ENCODE measurements at places on chromosomes 4 and X. TPM values are rescaled to one million over a fixed set of nuclear protein-coding genes. Genes with fewer than 3 reads are reported as not detected.
A peak's percentile ranks its signal among the peaks of the same experiment; 100 is the strongest.

GRCh38 chr4:40897557-40898203 is 147.9 kb downstream of the NSUN7 start:
- peak; percentile 17 for DNase-seq

- DNase-seq: no peak
Measured at GRCh38 chrX:112867570-112867969, 26.9 kb upstream of the AMOT start.

- DNase-seq: no peak
Measured at GRCh38 chrX:64805683-64806082, 170.6 kb downstream of the ZC4H2 start.

The MGARP gene
- total RNA-seq: not detected

DNA sequence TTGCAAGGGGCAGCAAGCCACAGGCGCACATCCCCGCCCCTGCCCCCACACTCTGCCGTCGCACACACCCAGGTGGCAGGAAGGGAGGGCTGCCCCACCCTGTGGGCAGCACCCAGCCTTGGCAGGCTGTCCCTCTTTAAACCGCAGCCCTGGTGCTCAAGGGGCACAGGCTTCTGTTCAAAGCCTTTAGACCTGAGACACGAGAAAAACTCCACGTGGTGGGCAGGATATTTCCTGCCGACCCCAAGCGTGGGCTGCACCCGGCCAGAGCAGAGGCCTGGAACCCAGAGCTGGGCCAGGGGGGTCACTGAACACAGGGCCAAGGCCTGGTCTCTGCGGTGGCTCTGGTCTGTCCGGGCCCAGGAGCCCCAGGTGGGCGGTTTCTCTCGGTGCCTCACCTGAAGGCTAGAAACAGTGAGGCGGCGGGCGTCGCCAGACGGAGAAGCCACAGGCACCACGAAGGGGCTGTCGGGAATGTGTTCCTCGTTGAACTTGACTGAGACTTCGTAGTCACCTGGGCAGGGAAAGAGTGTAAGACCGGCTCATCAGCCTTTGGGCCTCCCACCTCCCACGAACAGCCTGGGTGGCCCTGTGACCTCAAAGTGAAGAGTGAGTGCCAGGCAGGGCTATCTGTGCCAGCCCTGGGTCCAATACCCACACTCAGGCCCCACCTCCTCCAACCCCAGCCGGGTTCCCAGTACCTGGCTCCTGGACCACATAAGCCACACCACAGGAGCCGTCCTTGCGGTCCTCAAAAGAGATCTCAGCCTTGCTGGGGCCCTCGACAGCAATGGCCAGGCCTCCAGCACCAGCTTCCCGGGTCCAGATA is 23.0 kb downstream of the FLNA start:
- peak; percentile 32 for DNase-seq

- DNase-seq: no peak
Measured at GRCh38 chrX:23822841-23823240, 39.9 kb downstream of the SAT1 start.

DNA sequence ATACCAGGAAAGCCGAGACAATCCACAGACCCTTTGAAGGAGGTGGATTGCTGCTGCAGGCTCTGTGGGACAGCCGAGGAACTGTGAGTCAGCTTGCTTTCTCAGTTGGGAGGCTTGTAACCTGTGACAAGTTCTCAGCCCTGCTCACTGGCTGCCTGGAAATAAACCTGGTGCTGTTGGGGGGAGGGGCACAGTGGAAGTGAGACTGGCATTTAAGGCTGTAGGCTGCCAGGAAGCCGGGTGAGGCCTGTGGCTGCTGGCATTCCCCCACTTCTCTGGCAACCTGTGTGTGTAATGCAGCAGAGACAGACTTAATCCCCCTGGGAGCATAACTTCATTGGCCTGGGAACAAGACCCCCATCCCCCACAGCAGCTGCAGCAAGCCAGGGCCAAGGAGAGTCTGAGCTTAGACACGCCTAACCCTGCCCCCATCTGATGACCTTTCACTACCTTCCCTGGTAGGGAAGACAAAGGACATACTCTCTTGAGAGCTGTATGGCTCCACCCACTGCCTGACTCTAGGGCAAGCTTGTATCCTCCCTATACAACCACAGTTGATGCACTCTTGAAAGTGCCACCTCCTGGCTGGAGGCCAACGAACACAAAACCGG is 64.1 kb downstream of the ALPK1 start:
- DNase-seq: no peak

The PWWP3B gene
- total RNA-seq: not detected

DNA sequence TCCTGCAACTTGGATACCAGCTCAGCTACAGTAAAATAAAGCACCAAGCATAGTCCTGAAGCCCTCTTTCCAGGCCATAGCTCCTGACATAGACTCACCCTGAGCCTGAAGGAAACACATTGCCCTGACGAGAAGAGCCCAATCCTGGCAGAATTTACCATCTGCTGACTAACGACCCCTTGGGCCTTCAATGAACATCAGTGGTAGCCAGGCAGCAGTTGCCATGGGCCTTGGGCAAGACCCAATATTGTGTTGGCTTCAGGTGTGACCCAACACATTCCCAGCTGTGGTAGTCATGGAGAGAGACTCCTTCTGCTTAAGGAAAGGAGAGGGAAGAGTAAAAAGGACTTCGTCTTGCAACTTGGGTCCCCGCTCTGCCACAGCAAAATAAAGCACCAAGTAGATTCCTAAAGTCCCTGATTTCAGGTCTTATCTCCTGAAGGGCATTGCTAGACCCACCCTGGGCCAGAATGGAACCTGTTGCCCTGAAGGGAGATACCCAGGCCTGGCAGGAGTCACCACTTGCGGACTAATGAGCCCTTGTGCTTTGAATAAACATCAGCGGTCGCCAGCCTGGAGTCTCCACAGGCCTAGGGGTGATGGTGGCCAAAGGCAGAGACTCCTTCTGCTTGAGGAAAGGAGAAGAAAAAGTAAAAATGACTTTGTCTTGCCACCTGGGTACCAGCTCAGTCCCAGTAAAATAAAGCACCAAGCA is 902.6 kb downstream of the C4orf33 start:
- DNase-seq: no peak

The NUP54 gene
- total RNA-seq: 63.2 TPM

The EFHC2 gene
- total RNA-seq: 2.1 TPM

DNA sequence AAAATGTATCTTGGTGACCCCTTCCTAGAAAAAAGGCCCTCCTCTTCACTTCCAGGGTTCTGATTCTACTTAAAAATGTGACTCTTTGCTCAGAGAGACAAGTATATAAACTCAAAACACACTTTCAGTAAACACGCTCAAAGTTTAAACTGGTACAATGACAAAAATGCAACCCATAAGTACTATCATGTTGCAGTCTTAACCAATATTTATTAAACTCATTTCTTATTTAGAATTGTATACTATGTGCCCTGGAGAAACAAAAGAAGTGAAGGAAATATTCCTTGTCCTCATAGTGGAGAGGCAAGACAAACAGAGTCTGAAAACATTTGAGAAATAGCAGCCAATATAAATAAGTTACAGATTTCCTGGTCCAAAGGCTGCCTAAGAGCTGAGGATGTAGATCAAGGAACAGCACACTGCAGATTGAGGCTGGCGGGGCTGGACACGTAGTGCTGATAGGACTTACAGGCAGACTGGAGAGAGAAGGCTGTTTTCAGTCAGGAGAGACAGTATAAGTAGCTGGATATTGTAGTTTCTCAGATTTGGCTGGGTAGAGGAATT is 39.1 kb upstream of the ANXA3 start:
- no peak for DNase-seq

- DNase-seq: no peak
Measured at GRCh38 chr4:40121515-40121914, 64.9 kb downstream of the N4BP2 start.

DNA sequence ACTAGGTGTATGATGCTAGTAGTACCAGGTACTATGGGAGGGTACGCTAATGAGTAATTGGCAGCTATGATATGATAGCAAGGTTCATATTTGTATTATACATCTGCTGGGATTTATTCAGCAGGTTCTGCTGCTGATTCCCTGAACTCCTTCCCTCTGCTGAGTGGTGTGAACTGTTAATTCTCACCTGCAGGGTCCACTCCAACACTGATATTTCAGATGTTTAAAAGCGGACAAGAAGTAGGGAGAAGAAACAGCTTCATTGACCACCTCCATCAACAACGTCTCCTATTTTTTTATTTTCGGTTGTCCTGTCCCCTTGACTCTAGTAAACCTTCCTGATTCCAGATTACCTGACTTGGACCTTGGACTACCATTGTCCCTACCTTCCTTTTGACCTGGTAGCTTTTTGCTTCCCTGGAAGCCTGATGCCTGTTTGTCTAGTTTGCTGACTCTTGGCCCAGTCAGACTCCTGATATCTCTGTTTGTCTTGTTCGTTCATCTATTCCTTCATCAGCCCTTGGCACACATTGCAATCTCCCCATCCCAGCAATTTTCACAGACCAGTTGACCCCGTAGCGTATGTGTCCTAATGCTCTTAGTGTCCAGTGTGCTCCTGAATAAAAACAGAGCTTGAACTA is 34.0 kb upstream of the RNF128 start:
- no peak for DNase-seq

- DNase-seq: no peak
Measured at GRCh38 chrX:11756354-11757318, 1.4 kb upstream of the MSL3 start.

GRCh38 chr4:125387770-125388169 is 73.0 kb downstream of the FAT4 start:
- DNase-seq: no peak

DNA sequence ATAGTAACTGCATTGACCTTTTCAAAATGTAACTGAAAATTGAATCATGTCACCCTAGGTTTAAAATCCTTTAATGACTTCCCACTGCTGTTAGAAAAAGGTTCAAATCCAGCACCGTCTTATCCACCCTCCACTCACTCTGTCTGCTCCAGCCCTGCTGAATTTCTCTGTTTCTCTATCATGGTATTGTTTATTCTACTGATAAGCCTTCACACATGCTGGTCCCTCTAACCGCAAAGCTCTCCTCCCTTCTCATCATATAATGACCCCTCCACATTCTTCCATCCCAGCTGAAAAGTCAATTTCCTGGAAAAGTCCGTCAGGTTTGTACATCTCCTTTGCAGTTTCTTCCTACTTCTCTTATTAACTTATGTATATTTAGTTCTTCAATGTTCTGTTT is 389.2 kb upstream of the F9 start:
- no peak for DNase-seq

The RS1 gene
- not detected for total RNA-seq

DNA sequence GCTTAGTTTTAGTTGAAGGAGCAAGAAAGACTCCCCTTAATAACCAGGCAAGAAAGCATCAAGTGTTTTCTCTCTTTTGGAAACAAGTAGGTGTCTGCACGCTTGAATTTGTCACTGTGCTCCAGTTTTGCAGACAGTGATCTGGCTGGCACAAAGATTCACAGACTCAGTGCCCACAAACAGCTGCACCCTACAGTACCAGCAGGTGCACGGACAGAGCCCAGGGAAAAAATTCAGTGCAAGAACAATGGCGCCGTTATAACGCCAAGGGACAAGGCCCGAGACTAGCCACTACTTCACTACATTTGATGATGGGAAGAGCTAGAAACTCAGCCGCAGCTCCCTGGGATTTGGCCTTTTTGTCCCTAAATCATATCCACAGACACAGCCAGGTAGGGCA is 56.0 kb downstream of the ZNF827 start:
- no peak for DNase-seq

- no peak for DNase-seq
Measured at GRCh38 chr4:92047209-92047875, 256.4 kb upstream of the GRID2 start.

DNA sequence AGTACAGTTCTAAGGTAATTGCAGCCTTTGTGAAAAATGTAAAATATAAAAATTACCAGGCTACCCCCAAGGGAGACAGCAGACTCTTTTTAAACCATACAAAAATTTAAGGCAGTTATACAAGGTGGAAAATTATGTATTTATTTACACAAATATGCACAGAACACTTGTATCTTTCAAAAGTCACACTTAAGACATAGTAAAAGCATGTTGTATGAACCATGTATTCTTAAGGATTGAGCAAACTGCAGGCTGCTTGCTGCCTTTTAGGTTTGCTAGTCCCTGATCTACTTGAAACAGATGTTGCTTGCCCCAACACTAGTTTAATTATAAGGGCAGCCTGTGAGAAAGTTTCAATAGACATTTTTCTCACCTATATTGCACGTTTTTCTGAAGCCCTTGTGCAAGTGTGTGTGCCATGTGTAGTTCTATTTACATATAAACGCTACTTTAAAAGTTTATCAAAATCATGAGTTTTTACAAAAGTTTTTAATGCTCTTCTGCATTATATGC is 72.8 kb downstream of the PRSS12 start:
- no peak for DNase-seq

GRCh38 chr4:74873545-74874301 is 59.2 kb upstream of the PARM1 start:
- DNase-seq: no peak

The DMD gene
- 1.8 TPM for total RNA-seq
